CD4-positive, alpha-beta T cell treated with Interleukin-4 for 4 hours (primary cell): ENCODE measurements at places on chromosomes 12 and 14.

DNA sequence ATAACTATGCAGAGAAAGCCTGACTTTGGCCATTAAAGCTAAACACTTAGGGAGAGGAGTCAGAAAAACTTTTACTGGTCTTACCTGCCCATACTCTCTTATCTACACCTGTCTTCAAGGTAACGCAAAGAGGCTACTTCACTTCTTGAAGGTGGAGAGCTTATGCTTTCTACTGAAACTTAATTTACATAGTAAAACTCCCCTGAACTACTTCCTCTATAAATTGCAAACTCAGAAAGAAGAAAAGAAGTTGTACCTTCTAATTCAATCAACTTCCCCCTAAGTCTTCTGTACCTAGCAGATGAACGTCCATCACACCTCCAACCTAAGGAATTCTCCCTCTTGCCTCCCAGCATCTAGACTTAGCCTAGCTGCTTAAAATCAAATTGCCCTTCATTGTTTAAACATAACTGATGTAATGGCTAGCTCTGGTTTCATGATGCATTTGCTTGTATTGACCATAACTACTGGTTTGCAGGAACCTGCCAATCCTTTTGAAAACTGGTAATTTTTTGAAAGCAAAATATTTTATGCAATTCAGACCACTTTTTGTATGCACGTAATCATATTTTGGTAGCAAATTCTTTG is 87.7 kb downstream of the STON2 start:
- no peak for DNase-seq

DNA sequence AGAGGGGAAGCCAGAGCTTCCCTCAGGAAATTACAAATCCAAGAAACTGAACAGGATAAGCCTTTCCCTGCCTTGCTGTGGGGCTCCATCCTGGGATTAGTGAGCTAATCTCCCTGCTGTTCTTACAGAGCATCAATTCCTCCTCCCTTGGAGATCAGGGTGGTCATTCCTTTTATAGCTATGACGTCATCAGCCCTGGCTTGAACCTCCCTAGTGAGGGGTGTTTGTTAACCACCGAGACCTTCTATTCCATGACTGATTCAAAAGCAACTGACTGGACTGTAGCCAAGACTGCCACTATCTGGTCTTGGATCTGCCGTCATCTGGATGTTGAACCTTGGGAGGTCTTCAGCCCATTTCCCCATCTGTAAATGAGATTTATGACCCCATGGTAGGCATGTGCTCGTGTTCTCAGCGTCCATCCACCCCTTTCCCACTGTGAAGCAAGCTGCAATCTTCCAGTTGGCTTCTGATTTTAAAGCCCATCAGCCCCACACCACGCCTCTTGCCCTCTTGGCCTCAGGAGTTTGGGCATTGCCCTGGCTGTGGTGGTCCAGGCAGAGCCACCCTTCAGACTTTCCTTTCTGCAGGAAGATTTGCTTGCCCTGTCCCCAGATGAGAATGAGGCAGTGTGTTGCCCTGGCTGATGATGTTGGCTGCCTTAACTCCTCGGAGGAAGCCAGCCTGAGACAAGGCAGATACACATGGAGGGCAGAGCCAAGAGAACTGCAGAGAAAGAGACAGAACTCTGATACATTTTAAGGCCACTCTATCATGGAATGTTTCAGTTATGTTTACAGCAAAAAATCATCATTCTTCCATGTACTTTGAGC is 59.6 kb upstream of the ACTN1 start:
- DNase-seq = no peak

- no peak for DNase-seq
Measured at GRCh38 chr14:104695660-104696000, 6.2 kb downstream of the INF2 start.

GRCh38 chr12:89453121-89453978 is 71.2 kb downstream of the GALNT4 start:
- DNase-seq = no peak

- DNase-seq = no peak
Measured at GRCh38 chr12:64660237-64661018, 50.1 kb downstream of the RASSF3 start.

DNA sequence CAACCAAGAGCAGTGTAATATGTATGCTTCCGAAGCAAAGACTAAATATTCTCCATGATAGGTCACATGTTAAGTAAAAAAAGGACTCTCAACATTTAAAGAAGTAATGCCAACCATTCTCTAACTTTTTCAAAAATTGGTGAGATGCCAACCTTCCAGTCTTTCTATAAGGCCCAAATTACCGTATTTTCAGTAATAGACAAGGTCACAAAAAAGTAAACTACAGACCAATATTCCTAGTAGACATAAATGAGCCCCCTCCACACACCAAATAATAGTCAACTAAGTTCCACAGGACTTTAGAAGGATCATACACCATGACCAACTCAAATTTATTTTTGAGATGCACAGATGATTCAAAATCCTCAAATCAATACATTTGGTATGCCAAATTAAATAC is 867.4 kb downstream of the TMEM121 start:
- DNase-seq = no peak

GRCh38 chr12:19110221-19110940 is 19.2 kb upstream of the PLEKHA5 start:
- DNase-seq = no peak

DNA sequence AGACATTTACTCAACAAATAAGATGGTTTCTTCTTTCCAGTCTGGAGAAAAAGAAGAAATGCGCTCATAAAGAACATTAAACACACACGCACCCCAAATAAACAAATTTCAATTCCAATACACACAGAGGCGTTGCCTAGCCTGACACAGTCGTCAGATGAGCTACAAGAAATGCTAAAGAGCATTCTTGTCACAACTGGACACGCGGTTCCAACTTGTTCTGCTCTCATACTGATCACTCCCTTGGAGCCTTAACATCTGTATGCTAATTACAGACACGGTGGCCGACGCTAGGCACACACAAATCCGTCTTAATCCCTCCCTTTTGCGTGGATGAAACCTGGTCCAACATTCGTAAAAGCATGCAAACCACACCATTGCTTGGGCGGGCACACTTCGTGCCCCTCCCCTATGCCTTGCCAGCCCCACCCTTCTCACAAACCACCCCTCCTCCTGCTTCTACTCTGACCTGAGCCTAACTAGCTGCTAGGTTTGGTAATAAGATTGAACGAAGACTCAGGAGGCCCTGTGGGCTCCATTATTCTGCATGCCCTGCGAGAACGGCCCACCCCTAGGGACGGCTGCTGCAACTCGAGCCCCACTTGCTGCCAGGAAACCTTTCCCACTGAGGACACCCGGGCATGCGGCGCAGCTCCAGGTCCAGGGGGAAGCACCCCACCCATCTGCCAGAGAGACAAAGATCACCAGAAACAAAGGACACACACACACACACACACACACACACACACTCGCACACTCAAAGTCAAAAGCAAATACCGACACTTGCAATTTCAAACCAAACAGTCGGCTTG is 1.2 kb downstream of the KCNK10 start:
- no peak for DNase-seq

- DNase-seq = no peak
Measured at GRCh38 chr12:64951944-64952343, 127.5 kb downstream of the TBC1D30 start.

DNA sequence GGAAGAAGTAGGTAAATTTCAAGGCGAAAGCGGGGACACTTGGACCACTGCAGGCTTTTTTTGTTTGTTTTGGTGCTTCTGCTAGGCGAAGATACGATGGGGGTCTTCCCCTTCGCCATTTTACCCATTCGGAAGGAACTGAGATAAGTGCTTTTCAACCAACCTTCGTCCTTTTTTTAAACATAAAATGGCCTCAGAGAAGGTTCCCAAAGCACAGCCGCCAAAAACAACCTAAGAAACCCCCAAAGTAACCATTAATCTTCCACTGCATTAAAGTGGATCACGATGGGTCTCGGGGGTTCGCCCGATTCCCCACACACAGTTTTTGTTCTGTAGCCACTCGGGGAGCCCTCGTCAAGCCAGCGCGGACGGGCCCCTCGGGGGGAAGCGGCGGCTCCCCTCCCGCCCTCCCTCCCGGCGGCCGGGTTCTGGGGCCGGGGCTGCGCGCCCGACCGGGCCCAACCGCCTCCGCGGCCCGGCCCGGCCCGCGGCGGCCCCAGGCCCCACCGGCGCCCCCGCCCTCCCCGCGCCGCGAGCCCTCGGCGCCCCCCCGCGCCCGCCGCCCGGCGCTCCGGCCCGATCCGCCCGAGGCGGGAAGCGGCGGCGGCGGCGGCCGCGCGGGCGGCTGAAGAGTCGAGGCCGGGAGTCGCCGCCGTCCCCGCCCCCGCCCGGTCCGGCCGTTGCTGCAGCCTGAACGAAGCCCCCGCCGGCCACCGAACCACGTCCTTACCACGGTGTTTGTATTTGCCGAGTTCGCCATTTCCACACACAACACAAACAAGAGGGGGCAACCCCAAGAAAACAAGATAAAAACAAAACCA is 790 bp downstream of the GTF2A1 start:
- DNase-seq = peak; percentile 50

DNA sequence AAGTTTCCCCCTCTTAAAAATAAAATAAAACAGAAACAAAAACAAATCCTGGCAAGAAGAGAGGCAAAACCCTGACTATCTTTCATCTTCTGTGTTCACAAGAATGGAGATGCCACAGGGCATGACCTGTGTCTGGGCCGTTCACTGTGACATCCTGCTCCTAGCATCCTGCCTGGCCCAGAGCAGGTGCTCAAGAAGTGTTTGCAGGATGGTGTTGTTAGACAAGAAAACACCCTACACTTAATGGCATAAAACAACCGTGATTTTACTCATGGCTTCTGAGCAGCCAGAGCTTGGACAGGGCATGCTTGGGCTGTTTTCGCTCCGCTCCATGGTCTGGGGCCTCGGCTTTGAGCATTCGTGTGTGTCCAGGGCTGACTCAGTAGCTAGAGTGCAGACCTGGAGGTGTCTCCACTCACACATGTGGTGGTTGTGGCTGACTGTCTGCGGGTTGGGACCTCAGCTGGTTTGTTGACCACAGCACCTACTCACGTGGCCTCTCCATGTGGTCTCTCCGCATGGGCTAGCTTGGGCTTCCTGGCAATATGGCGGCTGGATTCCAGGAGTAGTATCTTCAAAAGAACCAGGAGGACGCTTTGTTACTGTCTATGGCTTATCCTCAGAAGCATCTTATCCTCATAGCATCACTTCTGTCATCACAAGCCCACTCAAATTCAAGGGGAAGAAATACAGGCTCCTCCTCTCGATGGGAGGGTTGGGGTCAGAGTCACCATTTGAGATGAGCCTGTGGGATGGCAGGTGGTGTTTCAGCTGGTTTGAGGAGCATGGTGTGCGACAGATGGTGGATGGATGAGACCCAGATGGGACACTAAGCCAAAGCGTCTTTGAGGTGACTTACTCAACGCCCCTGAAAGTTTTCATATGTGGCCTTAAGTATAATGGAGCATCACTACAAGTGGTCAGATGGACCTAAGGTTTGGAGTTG is 33.2 kb upstream of the FZD10 start:
- DNase-seq = no peak

DNA sequence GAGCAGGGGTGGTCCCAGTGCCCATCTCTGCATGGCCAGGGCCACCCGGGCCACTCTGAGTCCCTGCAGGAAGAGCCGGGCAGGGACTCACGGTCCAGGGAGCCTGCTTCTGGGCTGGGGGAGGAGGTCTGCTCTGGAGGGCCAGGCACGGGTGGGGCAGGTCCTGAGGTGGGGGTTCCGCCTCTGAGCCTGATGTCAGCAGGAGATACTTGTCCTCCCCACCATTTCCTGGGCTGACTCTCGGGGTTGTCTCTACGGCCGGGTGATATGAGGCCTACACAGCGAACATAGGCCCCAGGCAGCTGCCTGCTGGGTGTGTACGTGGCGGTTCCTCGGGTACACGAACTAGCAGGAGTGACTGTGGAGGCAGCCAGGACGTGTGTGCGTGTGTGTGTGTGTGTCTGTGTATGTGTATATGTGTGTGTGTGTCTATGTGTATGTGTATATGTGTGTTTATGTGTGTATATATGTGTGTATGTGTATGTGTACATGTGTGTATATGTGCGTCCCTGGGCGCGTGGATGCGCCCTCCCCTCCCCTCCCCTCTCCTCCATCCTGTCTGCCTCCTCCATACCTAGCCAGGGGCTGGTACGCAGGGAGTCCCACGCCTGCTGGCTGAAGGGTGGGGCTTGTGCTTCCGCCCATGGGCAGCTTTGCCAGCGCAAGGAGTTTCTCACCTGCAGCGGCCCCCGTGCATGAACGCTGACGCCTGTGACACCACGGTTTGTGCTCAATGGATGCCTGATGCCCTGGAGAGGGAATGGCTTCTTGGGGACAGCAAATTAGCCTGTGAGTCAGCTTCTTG is 30.4 kb upstream of the TRAF3 start:
- DNase-seq = no peak

- DNase-seq = no peak
Measured at GRCh38 chr14:99720941-99721791, 37.1 kb downstream of the CYP46A1 start.

- DNase-seq = no peak
Measured at GRCh38 chr12:75964150-75964549, 67.4 kb downstream of the PHLDA1 start.

DNA sequence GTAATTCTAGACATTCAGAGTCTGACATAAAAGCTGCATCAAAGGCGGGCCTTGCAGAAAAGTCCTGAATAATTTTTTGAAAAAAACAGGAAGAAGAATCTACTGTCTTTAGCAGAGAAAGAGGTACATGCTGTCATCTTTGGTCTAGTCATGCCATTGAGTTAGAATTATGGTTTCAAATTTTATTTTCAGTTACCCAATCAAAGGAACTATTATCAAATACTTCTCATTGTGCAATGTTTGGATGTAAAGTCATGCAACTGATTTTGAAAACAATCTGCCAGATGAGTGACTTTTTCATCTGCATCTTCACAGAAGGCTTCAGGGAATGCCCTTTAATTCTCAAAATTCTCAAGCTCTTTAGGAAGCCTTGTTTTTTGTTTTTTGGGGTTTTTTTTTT is 803.5 kb downstream of the FLRT2 start:
- DNase-seq = no peak

DNA sequence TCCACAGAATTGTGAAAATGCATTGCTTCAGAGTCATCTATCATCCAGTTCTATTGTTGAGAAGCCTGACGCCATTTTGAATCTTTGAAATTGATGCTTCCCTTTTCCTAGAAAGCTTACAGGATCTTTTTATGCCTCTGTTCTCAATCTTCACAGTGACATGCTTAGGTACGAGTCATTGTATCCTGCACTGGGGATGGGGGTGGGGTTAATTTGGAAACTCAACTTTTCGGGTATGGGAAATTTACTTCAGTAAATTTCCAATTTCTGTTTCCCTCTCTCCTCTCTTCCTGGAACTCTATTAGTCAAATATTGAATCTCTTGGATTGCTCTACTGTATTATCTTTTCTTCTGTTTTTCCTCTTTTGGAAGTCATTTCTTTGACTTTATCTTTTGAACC is 24.5 kb downstream of the RNASE10 start:
- no peak for DNase-seq

- no peak for DNase-seq
Measured at GRCh38 chr12:22014783-22015144, 31.3 kb upstream of the CMAS start.

DNA sequence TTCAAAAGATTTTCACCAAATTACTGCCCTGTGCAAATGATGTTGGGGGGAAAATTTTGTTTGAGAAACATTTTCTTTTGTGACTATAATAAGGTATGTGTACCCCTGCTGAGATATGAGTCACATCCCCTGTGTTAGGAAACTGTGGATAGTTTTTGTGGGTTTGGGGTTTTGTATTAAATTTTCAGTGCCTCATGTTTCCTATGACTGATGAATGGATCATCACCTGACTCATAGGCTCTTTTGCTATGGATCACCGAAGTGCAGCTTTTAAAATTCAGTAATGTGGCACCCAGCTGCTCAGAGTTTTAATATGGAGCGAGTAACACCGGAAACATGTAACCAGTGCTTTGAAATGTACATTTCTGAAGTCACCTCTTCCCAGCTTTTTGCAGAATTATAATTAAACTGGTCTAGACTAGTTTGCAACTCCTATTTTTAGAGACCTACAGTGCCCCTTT is 167.4 kb upstream of the HMGA2 start:
- no peak for DNase-seq
